NCI-H2171 treated with DMSO at 0.1 percent for 48 hours (cell line): ENCODE measurements at places on chromosomes 13 and 19.

DNA sequence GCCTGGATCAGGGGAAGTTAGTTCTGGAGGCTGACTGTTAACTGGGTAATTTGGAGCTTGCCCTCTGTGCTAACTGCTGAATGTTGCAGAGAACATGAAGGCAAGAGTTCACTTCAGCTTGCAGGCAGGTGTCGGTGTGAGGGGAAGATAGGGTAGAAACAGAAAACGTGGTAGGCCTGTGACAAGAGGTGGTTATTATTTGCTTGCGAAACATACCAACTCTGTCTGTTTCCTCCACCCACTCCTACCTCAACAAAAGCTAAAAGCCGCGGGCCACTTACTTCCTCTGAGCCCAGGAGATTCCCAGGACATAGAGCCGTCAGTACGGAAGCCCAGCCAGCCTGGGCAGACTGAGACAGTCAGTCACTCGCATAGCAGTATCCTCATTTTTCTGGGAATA lies 119.2 kb upstream of the ABCC4 start:
- no peak for DNase-seq

DNA sequence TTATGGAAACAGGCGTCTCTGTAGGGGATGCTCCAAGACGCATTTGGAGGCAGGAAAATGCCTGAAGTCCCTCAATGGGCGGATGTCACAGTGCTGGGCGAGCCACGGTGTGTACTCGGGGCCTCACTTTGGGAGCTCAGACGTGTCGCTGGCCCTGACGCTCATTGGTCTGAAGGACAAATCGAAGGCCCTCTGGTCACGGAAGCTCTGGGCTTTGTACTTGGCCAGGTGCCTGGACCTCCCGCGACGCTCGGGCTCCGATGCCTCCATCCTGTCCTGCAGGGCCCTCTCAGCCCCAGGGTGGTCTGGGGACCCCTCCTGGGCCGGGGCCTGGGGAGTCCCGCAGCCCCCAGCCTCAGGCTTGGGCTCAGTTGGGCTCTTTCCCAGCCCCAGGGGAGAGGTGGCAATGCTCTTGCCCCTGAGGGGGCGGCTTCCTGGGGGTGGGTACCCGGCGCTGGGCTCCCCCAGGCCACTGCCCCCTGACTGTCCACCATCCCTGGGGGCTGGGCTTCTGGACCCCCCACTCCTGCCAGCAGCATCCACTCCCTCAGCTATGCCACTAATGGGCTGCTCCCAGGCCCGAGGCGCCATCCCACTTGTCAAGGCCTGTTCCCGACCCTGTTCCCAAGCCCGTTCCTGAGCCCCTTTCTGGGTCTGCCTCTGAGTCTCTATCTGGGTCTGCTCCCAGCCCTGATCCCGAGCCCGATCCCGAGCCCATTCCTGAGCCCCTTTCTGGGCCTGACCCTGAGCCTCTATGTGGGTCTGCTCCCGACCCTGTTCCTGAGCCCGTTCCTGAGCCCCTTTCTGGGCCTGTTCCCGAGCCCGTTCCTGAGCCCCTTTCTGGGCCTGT lies 39.5 kb upstream of the GRTP1 start:
- DNase-seq: no peak

GRCh38 chr19:27885359-27885758 lies 1327.6 kb downstream of the UQCRFS1 start:
- DNase-seq: no peak

- DNase-seq: peak; percentile 16
These were observed 17.1 kb upstream of the GPC5 start for GRCh38 chr13:91381371-91381770.

DNA sequence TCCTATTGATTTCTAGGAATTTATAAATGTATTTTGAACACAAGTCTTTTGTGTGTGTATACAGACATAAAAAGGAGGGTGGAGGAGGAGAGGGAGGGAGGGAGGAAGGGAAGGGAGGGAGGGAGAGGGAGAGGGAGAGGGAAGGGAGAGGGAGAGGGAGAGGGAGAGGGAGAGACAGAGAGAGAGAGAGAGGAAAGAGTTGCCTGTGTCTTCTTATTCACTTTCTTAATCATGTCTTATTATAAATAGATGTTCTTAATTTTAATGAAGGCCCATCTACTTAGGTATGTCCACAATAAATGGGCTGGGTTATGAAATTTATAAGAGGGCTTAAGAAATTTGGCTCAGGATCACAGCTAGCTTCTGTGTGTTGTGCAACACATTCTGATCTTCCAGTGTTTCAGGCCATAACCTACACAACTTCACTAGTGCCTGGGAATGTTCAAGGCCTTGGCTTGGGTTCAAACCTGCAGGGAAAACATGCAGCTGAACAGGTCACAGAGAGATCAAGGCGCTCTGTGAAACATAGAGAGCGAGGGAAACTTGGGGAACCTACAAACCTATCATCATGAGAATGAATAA lies 39.3 kb downstream of the ZNF45 start:
- no peak for DNase-seq

- no peak for DNase-seq
These were observed 649.3 kb upstream of the ARGLU1 start for GRCh38 chr13:107217251-107217650.

- DNase-seq: no peak
These were observed 643.6 kb downstream of the PCDH9 start for GRCh38 chr13:66586489-66586888.

- no peak for DNase-seq
These were observed 220.7 kb upstream of the RXFP2 start for GRCh38 chr13:31518645-31519044.

- DNase-seq: no peak
These were observed 14.4 kb downstream of the FOXO1 start for GRCh38 chr13:40651866-40652587.
